Fibroblast of the conjunctiva (primary cell): ENCODE measurements at places on chromosomes 5 and 9.
A peak's percentile ranks its signal among the peaks of the same experiment; 100 is the strongest.

DNA sequence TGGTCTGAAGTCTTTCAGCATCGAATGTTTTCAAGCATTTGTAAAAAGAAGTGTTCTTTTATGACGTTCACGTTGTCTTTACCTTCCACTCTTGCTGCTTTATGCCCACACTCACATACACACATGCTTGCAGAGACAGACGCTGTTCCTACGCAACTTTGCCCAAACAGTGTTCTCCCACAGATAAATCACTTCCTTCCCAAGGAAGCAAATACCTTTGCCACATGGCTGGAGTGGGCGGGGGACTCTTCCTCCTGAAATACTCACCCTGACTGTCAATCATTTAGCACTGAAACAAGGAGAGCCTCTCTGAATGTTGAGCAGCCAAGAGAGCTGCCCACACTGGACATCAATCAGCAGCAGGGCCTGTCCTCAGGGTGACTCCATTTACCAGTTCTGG lies 22.4 kb upstream of the ASTN2 start:
- no peak for DNase-seq

- DNase-seq = no peak
Measured at GRCh38 chr9:95004411-95005277, 278.1 kb downstream of the AOPEP start.

DNA sequence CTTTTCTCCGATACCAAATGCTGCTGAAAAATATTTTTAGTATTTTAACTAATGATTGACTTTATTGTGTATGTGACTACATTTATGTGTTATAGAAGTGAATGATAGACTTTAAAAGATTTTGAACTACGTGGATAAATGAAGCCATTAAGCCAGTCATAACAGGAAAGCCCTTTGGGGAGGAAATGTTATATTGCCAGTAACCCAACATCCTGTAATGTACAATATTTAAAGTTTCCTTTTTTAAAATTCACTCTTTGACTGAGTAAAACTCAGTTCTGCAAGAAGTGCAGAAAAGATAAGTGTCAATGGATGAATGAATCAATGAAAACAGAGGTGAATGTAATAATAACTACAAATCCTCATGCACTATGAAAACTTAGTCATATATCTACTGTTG lies 102.6 kb upstream of the TLE4 start:
- no peak for DNase-seq

DNA sequence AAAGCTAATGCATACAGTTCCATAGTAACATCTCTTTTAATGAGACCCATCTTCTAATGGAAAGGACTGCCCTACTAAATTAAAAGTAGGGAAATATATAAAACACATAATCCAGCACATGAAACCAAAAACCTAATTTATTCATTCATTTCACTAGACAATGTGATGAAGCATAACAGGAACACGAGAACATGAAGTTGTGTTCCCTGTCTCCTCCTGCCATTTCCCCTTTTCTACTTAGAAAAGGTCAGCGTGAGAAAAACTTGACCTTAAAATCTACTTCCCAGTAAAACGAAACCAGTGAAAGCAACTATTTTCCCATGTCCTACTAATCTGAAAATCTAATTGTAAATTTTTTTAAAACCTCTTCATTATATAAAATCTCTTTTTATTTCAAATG lies 847.5 kb downstream of the TLE1 start:
- no peak for DNase-seq

GRCh38 chr9:71003346-71003745 lies 118.1 kb downstream of the TRPM3 start:
- DNase-seq = no peak

GRCh38 chr5:135214897-135215616 lies 181.0 kb upstream of the PITX1 start:
- DNase-seq = no peak

GRCh38 chr9:31604531-31604930 lies 779.9 kb upstream of the ACO1 start:
- DNase-seq = no peak

GRCh38 chr9:83403527-83404238 lies 134.5 kb downstream of the FRMD3 start:
- no peak for DNase-seq

DNA sequence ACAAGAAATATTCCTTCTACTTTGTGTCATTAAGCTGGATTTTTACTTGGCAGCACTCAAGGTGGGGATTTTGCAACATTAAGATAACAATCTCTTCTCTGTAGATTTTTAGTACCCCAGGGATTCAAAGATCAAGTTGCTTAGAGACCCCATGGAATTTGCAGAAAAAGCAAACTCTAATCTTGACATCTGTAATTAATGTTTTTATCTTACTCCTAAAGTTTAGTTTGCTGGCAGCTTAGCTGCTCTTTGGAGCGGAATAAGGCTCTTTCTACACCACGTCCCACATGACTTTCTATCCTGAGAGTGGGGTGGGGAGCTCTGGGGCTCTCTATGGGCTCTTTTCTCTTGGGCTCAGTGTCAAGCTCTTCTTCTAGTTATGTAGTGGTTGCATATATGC lies 21.7 kb upstream of the SPDL1 start:
- peak; percentile 76 for DNase-seq

DNA sequence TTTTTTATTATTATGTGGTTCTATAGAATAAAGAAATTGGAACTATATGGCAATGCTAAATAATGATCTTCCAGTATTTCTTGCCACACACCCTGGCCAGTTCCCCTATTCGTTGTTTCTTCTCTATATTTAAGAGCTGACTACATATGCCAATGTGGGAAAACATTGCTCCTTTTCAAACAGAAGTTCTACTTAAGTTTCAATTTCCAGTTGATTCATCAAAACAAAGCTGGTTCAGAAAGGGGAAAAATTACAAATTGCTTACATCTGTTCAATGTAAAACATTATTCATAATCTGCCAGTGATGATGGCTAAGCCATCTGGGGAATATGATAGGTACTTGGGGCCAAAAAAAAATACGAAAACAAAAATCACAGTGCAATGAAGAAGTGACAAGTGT lies 76.9 kb downstream of the ST8SIA4 start:
- DNase-seq = no peak

DNA sequence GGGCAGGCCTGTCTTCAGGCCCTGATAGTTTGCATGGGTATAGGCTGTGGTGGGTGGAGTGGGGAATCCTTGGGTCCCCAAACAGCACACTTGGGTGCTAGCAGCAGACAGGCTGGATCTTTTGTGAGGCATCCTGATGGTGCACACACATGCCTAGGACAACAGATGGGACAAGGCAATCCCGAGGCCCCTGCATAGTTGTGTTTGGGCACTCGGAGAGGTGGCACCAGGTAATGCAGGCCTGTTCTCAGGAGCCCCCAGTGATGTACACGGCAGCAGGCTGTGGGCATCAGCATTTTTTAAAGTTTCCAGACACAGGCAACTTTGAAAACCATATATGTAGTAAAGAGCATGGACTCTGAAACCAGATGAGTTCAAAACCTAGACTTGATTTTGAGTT lies 65.4 kb downstream of the EPB41L4A start:
- no peak for DNase-seq

GRCh38 chr5:150523472-150524350 lies 15.8 kb downstream of the NDST1 start:
- peak; percentile 78 for DNase-seq

GRCh38 chr5:142036918-142037317 lies 24.1 kb upstream of the GNPDA1 start:
- DNase-seq = no peak

DNA sequence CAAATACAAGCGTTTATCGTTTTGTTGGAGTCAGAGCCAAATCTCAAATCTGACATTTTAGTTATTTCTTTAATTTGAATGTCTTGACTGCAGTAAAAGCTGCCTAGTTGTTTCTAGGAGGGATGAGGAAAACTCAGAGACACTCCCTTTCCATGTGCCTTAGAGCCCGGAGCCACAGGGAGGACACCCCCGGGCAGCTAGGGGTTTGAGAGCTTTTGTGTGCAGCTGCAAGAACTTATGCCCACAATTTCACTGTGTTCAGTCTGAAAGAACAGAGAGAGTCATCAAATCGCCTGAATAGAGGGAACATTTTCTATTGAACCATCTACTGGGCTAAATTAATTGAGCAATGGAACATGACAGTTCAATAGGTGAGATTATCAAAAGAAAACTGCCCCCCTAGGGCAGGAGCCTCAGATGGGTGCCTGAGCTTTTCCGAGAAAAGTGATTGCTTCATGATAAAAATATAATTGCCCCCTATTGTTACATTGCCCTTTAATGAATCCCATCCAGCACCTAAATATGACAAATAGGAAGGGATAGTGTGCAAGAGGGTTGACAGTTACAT lies 709.3 kb upstream of the RGMB start:
- no peak for DNase-seq

DNA sequence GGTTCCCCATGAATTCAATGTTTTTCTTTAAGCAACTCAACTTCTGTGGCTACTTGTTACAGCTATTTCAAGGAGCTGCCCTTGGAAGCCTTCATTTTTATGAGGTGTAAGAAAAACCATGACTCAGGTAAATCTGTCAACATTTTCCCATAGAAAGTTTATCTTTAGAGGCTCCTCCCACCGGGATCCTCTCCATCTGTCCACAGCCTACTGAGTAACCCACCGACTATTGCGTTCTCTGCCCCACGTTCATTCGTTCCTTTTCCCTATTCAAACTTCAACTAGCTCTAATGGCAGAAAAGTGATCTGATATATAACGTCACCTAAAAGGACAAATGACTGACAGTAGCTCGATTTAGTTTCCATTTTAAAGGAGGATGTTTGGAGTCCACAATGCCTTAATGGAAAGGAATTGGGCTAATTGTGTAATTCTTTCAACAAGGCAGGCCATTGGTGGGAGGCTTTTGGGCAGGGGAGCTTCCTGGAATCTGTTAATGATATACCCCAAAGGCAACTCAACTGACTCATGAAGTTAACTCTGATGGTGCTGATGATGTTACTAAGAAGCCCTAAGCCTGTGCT lies 29.3 kb upstream of the NR3C1 start:
- no peak for DNase-seq

GRCh38 chr5:174745590-174746103 lies 21.3 kb downstream of the MSX2 start:
- no peak for DNase-seq

DNA sequence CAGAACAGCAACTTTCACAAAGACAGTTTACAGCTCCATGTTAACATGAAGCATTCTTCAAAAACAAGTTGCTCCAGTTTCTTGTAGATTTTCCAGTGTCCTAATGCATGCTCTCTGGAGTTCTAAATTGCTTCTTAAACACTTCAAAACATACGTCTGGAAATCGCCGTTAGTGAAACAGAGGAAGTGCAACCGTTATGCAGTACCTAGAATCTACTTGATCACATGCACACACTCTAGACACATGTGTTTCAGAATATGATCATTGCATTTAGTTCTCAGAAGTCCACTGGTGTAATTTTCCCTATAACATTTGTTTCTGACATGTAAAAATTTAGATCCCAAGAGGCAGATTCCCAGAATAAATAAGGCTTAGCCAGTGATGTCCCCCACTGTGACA lies 41.1 kb upstream of the RUFY1 start:
- no peak for DNase-seq

GRCh38 chr9:6098431-6098830 lies 83.0 kb upstream of the RANBP6 start:
- no peak for DNase-seq

- DNase-seq = no peak
Measured at GRCh38 chr9:27043176-27043575, 37.7 kb upstream of the LRRC19 start.

- no peak for DNase-seq
Measured at GRCh38 chr5:132466433-132467286, 23.9 kb downstream of the IRF1 start.

DNA sequence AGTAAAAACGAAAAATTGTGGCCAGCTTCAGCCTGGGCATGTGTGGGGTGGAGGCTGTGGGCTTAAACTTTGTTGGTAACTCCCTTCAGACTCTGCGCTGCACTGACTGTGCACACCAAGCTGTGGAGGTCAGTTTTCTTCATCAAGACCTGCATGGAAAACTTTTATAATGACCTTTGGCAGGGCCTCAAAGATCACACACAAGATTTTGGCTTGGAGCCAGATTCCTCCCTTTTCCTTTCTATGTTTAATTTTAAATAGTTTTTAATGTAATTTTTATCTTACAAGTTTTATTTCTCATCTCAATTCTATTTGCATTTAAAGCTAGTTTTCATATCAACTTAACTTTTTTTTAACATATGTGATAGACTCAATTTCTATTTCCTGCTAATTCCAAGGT lies 1211.1 kb upstream of the CDH18 start:
- DNase-seq = no peak

DNA sequence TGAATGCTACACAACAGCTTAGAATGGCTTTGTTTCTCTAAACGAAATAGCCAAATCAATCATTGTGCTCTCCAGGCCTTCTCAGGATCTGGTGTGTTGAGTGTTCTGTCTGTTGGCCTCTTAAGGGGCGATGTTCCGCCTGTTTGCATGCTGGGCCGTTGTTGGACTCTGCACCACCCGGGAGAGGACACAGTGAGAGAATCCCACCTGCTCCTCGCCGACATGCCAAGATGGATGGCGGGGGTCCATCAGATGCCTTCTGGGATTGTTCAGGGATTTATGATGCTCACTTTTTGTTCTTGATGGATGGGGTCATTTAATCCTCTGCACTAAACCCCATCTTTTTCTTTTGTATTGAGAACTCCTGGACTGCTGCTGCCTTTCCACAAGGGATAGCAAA lies 159.9 kb downstream of the NTRK2 start:
- no peak for DNase-seq

DNA sequence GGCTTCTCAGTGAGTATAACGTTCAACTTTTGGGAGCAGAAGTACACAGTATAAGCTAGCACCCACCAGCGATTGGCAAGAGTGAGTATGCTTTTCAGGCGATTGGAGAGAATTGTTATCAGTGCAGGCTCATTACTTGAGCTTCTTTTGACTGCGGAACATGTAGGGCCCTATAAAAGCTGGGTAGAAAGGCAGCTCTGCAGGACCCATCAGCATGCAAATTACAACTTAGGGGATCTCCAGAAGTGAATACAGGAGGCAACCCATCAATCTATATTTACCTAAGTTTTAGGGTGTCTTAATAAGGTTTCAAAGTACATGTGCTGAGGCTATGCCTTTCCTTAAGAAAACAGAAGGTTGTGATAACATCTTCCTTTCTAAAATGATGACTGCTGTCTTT lies 225.0 kb downstream of the MLLT3 start:
- no peak for DNase-seq

- no peak for DNase-seq
Measured at GRCh38 chr9:13268469-13268868, 11.0 kb downstream of the MPDZ start.

- no peak for DNase-seq
Measured at GRCh38 chr5:165574100-165574499, 2068.7 kb downstream of the MAT2B start.

- no peak for DNase-seq
Measured at GRCh38 chr5:104170926-104171325, 608.3 kb upstream of the NUDT12 start.

DNA sequence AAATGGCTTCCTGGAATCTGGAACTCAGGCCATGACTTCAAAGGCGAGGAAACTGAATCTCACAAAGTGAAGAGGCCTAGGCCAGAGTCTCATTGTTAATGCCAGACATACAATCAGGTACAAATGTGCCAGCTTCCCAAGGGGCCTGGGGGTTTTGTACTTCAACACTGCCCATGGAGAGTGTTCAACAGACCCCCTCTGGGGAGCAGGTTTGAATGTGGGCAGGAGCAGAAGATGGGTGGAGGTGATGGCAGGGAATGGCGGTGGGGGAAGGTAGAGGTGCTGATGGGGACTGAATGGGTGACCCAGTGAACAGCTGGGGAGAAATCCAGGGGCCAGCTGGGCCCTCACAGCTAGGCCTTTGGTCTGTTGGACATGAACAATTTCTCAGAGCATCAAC lies 12.0 kb downstream of the FOXI1 start:
- DNase-seq = no peak
